ENCODE measurements at places on chromosomes 2 and 18.

DNA sequence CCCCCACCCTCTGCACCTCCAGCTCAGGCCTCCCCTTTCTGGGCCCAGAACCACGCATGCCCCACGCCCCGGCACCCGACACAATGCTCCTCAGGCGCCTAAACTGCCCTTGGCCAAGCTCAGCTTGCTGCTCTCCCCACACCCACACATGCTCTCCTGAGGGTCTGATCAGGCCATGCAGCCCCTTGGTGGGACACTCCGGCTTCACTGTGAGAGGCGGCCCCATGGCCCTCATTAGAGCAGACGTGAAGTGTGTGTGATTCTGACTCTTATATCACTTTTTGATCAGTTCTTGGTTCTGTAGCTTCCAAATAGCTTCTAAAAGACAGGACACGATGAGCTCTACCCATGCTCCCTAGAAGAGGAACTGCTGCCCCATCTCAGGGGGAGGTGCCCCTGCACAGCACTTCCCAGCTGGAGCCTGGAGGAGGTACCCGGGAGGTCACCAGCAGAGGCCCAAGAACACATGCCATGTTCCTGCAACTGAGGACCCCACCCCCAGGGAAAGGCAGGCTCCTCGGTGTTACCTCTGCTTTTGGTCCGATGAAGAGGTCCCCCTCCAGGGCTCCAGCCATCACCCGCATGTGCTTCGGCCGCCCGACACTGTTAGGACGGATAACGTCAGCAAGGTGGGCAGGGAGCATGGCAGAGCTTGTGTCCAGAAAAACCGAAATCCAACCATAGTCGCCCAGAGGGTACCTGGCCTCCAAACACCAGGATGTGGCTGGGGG is 3.6 kb downstream of the ACTR1B start:
- DNase-seq = no peak

DNA sequence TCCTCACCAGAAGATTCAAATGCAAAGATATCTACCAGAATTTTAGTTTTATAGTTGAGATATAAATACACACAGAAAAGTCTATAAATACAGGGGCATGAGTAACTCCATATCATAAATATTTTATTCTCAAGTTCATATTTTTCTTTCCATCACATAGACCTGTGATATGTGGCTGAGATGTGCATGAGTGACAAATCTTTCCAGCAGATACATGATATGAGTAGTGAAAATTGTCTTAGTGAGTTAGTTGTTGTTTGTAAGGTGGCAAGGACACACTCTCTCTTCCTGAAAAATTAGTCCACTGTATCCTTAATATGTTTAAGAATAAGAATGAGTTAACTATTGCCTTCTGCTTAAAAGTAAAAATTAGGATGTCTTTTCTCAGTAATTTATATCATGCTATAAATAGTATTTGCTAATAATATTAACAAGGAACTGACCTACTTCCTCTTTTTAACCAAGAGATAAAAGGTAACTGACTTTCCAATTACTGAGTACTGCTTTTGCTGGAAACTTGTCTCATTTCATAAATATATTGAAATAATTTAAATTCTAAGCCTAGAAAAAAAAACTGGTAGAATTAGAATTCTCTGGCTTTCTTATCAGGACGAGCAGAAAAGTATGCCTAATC is 85.2 kb upstream of the SESTD1 start:
- DNase-seq = no peak

- no peak for DNase-seq
Measured at GRCh38 chr2:67514515-67514914, 117.4 kb downstream of the ETAA1 start.

DNA sequence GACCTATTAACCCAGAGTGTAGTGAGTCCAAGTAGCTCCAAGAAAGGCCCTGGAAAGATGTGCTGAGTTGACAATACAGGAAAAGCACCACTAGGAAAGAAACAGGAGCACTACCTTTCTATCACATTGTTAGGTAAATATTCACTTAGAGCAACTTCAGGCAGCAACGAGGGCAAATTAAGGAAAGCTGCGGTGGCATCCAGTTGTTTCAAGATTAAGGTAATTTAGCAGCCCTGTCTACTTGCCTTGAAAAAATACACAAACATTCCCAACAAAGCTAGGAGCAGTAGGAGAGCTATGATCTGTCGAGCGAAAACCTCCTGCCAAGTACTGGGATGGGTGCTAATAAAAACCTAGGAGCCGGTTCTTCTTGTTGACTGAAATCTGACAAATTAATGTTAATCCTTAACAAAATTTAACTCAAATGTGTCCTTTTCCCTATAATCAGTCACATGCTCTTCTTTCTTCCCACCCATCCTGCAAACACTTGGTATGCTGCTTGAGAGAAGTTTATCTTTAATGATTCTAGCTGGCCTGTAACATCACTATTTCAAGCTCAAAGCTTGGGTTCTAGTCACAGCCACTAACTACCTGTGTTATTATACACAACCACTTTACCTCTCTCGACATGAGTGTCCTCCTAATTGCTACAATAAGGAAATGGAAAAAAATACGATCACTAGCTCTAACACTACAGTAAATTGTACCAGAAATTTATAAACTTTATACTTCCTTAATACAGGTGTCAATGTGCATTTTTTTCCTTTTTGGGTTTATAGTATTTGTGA is 2.0 kb downstream of the ACAA2 start:
- DNase-seq = no peak

DNA sequence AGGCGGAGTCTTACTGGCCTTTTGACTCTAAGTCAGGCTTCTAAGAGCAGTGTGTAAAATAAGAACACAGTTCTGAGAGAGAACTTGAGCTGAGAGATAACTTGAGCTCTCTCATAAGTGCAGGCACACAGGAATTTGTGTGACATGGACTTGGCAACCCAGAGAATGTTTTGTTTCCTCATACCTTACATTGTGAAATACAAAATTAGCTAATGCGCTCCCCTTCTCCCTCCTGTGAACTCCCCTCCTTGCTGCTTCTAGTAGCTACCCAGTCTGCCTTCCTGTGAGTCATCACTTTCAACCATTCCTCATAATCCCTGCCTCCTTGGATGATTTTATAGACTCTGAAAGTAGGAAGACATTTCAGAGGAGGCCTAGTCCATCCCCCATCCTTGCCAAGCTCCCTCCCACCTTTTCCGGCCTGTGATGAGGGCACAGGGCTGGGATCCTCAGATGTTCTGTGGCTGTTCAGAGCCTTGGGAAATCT is 22.6 kb downstream of the FER1L5 start:
- no peak for DNase-seq

GRCh38 chr18:69365658-69366057 is 35.0 kb upstream of the DOK6 start:
- DNase-seq = no peak

- DNase-seq = no peak
Measured at GRCh38 chr18:43846299-43846698, 569.0 kb upstream of the SYT4 start.

- no peak for DNase-seq
Measured at GRCh38 chr2:120261387-120262006, 8.8 kb downstream of the RALB start.

DNA sequence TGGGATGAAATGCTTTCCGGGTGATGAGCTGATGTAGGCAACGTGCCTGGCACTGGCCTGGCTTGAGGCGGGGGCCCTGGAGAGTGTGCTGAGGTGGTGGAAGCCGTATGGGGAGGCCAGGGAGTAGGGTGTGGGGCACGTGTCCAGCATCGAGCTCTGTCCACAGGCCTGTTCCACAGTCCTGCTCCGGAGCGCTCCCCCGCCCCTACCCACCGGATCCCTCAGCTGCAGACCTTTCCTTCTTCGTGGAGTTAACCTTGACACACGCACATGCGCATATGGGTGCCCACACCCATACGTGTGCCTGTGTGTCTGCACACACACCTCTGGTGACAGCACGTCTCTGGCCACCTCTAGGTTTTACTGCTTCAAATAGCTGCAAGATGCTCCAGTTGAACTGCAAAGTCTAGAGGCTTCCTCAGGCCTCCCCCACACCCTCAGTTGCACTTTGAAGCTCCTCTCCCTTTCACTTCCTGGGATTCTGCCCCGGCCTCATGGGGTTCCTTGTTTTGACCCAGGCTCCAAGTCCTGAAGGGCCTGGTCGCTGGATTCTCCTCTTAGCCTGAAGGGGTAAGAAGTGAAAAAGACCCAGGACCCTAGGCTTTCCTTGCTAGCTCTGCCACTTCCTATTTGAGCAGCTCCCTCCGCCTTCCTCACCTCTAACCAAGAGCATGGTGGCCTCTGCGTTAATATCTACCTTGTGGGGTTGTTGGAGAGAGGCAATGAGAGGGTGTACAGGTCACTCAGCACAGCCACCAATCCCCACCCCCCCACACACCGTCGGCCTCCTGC is 49.5 kb downstream of the INHBB start:
- no peak for DNase-seq

GRCh38 chr2:168667156-168667555 is 135.3 kb upstream of the NOSTRIN start:
- DNase-seq = no peak

- no peak for DNase-seq
Measured at GRCh38 chr2:237020090-237020489, 65.6 kb upstream of the COPS8 start.

DNA sequence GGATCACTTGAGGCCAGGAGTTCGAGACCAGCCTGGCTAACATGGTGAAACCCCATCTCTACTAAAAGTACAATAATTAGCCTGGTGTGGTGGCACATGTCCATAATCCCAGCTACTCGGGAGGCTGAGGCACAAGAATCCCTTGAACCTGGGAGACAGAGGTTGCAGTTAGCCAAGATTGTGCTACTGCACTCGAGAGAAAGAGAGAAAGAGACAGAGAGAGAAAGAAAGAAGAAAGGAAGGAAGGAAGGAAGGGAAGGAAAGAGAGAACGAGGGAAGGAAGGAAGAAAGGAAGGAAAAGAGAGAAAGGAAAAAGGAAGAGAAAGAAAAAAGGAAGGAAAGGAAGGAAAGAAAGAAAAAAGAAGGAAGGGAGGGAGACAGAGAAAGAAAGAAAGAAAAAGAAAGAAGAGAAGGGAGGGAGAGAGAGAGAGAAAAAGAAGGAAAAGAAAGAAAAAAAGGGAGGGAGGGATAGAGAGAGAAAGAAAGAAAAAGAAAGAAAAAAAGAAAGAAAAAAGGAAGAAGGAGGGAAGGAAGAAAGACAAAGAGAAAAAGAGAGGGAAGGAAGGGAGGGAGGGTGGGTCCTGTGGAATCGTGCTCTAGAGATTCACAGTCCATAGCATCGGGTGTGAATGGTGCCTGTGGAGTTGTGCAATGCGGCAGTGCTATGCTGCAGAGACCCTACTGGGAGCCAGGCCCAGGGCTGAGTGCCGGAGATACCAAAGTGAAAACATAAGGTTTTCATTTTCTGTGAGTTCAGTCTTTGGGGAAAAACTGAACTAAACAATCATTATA is 4.6 kb upstream of the SDC1 start:
- no peak for DNase-seq

GRCh38 chr2:238596571-238597551 is 170.1 kb downstream of the ASB1 start:
- DNase-seq = no peak

DNA sequence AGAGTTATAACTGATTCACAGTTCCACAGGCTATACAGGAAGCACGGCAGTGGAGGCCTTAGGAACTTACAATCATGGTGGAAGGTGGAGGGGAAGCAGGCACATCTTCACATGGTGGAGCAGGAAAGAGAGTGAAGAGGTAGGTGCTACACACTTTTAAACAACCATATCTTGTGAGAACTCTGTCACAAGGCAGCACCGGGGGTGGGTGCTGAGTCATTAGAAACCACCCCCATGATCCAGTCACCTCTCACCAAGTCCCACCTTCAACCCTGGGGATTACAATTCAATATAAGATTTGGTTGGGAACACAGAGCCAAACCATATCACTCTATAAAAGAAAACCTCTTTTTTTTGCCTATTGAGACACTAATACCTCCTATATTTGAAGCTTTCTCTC is 1108.5 kb upstream of the CDH2 start:
- no peak for DNase-seq

DNA sequence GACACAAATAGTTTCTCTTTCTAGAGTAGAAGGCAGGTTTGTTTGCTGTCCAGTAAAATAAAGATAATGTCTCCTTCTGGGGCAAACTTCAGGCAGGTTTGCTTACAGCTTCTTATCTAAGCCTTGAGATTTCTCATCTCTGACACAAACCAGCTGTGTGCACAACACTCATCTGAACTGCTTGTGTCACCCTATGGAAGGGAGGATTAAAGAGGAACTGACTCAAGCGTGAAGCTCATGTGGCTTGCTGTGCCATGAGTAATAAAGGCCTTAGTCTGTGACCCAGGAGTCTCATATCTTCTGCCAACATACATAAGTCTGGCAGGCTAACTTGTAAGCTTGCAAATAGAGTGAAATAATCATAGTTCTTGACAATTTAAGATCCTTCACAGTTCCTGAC is 24.2 kb upstream of the CPO start:
- DNase-seq = no peak

GRCh38 chr2:32627441-32627813 is 423 bp upstream of the TTC27 start:
- peak; percentile 37 for DNase-seq

DNA sequence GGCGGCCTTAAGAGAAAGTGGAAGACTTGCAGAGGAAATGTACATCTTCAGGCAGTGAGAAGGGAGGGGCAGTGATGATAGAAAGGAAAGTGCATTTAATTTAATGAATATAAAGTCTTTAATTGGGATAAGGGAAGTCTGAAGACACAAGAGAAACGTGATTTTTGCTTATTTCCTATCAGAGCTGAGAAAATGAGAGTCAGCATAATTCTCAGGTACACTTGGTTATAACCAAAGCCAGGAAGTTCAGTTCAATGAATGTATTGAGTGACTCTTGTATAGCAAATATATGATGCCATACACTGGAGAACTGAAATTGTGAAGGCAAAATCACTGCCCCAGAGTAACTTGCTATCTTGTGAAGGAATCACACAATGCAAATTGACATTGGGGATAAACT is 256.3 kb downstream of the LRRTM1 start:
- no peak for DNase-seq

DNA sequence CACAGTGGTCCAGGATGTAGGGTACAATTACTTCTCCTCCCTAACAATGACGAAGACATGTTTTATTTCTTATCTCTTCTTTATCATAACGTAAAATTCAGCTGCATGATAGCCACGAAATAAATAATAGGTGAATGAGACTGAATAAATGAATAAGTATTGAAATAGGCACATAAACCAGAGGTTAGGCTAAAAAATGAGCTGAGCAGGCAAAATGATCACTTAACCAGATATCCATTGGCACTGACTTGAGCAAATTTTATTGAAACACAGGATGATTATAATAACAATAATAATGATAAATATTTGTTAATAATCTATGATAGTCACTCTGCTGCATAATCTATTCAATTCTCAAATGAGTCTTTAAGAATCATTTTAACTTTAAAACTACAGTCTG is 506.9 kb upstream of the ZNF804A start:
- no peak for DNase-seq

DNA sequence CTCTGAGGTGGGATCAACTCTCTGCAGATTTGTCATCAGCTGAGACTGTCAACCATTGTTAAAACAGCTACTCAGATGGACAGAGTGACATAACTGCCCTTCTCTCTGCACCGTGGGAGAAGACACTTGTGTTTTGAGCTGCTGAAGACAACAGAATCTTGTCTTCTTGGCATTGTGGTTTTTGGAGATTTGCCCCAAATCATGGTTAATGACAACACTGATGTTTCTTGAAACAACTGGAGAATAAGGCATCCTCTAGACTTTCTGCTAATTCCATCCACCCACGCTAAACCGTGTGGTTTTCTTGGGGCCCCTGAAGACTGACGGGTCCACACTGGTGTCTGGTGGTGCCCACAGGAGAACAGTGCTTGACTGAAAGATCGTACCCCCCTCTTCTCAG is 39.5 kb downstream of the SH3BP4 start:
- DNase-seq = no peak
